ENCODE measurements at places on chromosomes 5 and 9.

DNA sequence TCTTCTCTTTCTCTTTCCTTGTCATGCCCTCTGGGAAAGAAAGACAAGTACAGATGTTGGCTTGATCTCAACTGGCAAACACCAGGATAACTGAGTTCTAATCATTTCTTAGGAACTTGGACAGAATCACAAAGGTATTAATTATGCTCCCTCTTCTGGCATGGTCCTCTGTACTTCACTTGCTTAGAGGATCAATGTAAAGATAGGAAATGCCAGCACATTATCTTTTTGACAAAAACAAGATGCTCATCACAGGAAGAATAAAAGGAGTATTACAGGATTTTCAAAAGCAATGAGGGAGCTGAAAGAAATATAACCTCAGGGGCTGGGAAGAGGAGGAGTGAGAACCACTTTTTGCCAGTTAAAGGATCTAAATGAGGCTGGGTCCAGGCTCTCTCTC is 70.6 kb downstream of the LHFPL2 start:
- no peak for DNase-seq

- DNase-seq: no peak
Measured at GRCh38 chr5:3787604-3788003, 192.0 kb downstream of the IRX1 start.

- DNase-seq: no peak
Measured at GRCh38 chr5:159543326-159543725, 213.0 kb upstream of the IL12B start.

DNA sequence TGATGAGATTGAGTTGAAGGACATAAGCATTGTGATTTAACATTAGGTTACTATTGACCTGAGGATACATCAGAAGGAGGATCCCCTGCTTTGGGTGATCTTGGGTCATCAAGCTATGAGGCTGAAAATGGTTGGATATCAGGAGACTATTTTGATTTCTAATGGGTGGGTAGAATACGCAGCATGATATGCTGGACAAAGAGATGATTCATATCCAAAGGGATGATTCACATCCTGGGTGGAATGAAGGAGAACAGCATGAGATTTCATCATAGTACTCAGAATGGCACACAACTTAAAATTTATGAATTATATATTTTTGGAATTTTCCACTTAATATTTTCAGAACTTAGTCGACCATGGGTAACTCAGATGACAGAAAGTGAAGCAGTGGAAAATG is 1759.5 kb upstream of the C9orf72 start:
- DNase-seq: no peak

DNA sequence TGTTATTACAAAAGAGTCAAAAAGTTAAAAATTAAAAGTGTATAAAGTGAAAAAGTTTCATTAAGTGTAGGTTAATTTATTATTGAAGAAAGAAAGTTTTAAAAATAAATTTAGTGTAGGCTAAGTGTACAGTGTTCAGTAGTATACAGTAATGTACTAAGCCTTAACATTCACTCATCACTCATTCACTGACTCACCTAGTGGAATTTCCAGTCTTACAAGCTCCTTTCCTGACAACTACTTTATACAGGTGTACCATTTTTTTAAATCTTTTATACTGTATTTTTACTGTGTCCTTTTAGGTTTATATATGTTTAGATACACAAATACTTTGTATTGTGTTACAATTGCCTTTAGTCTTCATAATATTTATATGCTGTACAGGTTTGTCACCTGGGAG is 530.2 kb upstream of the FAM174A start:
- DNase-seq: no peak
